ENCODE measurements at places on chromosomes 11 and 22. TPM values are rescaled to one million over a fixed set of nuclear protein-coding genes. Genes with fewer than 3 reads are reported as not detected.

The GDPD4 gene
- not detected for polyA plus RNA-seq

The OR4A16 gene
- polyA plus RNA-seq: not detected

The USP35 gene
- 6.6 TPM for polyA plus RNA-seq

The OR51E2 gene
- 0.02 TPM for polyA plus RNA-seq

The ZNF214 gene
- 0.51 TPM for polyA plus RNA-seq

The ROM1 gene
- polyA plus RNA-seq: 3.6 TPM

The PLAAT2 gene
- not detected for polyA plus RNA-seq

The OVCH2 gene
- not detected for polyA plus RNA-seq

The OR52H1 gene
- not detected for polyA plus RNA-seq

The CHRDL2 gene
- polyA plus RNA-seq: 0.22 TPM

Data from adipose tissue (tissue), 3 donors.